ENCODE measurements at places on chromosomes 2 and 18.

DNA sequence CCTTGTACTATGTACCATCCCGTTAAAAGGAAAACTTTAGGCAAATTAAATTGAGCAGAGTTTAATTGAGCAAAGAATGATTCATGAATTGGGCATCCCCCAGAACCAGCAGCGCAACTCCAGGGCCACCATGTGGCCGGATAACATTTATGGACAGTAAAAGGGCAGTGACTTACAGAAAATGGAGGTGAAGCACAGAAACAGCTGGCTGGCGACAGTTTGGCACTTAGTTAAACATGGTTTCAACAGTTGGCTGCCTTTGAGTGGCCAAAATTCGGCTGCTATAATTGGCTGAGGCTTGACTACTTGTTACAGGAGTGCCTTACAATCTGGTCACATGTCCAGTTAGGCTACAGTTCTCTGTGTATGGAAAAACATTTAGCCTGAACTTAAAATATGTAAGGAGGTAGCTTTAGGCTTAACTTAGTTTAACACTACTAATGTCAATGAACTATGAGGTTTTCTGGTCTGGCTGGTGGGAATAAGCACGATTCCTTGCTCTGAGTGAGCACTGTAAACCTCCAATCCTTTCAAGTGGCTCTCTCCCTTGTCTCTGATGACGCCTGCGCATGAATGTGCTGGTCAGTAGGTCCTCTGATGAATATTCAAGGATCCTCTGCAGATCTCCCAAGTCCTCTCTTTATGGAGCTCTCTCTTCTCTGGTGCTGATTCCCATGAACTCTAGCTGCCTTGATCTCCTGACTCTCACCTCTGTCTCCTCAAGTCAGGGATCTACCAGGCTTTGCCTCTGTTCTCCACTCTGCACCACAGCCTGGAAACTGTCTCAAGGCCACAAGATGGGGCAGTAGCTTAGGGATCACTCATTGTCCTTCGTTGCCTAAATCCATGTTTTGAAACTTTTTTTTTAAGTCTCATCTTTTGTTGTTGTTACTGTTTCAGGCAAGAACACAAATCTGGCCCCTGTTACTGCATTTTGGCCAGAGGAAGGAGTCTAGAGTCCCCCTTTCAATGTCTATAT lies 24.4 kb upstream of the RAB31 start:
- DNase-seq = peak; percentile 80

DNA sequence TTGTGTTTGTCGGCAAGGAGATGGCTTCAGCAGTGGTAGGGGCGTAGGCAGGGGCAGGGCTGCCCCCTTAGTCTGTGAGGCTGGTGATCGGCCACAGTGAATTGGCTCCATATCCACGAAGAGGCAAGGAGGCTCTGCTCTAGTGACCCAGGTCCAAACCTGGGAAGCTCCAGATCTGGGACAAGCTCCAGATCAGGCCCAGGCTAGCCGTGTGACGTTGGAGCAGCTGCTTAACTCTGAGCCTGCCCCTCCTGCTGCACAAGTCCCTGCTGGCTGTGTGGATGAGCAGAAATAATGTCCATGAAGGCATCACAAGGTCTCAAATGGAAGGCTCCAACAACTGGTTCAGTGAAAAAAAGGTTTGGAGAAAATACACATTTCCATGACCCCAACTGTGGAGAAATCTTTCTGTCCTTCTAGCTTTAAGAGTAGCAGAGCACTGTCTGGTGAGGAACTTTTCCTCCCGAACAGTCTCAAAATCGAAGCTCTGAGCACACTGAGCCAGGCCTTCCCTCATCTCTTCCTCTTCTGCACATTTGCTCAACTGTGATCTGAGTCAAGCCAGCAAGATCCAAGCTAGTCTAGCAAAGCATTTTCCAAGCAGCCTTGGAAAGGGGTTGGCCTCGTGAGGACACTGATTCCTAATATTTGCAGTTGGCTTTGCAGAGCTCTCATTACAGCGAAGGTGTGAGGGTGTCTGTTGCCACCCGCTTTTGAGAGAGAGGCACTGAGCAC lies 67.0 kb upstream of the TCF7L1 start:
- no peak for DNase-seq

DNA sequence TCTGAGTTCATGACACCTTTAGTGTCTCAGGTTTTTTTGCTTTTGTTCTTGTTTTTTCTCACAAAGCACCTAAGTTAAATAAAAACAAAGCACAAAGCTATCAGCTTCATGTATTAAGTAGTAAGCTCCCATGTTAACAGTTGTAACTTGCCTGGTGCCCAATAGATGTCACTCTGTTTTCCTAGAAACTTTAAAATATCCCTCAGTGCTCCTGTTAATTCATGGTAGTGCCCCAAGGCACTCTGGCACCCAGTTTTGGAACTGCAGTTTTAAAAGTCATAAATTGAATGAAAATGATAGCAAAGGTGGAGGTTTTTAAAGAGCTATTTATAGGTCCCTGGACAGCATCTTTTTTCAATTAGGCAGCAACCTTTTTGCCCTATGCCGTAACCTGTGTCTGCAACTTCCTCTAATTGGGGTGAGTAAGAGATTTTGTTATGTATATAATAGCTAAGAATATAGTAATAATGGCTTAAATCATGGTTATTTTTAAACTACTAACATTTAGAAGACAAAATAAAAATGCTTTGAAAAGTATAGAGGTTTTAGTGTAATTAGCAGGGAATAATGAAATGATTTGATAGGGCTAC lies 555.0 kb upstream of the TMEFF2 start:
- DNase-seq = peak; percentile 10

GRCh38 chr2:167331636-167332232 lies 443.5 kb downstream of the XIRP2 start:
- no peak for DNase-seq

DNA sequence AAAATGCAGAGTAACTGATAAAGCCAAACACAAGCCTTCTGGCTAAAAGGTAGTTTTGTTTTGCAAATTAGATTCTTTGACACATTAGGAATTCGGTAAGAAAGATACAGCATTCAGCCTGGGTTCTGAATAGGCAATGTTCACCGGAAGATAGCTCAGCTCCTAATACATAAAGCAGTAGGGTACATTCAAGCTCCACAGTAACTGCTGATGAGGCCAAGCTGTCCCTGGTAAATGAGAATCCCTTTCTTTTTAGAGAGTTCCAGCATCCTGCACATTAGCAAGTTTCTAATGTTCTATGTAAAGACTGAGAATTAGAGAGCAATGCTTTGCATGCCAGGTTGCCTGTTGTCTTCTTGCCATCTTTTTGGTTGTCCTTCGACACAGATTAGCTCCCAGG lies 316.3 kb upstream of the SLC14A2 start:
- no peak for DNase-seq

DNA sequence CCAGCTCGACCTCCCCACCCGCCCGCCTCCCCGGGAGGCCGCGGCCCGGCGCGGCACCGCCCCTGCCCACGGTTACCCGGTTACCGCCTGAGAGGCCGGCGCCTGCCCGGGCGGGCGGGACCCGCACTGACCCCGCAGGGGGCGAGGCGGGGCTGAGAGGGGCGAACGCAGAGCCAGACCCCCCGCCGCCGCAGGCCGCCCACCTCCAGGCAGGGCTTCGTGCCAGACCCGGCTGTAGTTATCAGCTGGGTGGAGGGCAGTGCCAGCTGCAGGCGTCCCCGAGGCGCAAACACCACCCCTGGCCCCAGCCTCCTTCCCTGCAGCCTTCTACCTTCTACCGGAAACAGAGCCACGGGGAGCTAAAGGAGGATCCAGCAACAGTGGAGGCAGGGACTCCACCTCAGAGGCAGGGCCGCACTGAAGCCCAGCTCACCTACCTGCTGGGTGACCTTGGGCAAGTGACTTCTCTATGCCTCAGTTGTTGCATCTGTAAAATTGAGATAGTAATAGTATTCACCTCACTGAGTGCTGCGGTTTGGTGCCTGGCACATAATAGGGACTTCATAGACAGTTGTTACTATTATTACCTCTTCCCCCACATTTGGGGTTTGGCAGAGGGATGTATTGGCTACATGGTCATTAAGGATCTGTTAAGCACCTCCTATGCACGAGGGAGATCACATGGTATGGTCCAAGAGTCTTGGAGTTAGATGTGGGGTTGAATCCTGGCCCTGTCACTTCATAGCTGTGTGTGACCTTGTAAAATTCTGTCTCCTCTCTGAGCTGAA lies 231.6 kb upstream of the SMAD2 start:
- no peak for DNase-seq

DNA sequence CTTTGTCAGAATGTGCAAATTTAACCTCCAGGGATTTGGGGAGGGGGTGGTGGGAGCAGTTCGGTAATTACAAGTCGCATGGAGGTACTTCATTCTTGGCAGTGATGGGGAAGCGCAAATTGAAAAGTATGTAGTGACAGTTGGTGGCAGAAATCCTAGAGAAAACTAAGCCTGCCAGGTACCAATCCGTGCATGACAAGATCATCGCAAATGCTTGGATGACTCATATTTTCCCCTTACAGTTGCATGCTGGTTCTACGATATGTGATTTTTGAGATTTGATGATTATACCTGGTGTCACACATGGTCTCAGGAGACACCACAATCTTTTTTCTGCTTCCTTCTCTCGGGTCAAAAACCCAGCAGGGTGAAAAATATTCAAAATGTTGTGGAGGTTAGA lies 479.7 kb upstream of the ID2 start:
- no peak for DNase-seq

DNA sequence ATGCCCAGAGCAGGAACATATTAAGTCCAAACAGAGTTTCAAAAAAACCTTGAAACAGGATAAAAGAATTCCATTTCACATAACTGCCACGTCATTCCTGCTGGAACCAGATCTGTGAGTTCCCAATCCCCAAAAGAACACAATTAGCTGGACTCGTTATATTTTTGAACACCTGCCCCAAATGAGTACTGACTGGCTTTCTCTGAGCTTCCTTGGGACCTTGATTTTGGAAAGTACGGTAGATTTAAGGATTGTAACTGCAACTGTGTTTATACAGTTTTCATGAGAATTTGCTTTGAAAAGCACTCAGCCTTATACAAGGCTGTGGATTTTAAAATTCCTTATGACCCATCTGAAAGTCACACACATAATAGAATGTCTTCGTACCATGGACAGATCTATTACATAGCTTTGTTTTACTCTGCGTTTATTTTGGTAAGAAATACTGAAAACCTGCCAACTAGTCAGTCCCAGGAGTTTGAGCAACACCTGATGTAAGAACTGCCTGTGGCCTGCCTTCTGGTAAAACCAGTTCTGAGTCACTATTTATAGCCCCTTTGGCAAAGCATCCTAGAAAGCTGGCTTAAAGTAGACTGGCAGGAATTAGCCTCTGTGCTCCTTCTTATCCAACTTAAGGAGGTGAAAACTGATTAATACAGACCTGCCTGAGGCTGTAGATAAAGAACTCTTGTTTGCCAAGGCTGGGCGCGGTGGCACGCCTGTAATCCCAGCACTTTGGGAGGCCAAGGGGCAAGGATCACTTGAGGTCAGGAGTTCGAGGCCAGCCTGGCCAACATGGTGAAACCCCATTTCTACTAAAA lies 48.1 kb downstream of the MERTK start:
- peak; percentile 71 for DNase-seq

DNA sequence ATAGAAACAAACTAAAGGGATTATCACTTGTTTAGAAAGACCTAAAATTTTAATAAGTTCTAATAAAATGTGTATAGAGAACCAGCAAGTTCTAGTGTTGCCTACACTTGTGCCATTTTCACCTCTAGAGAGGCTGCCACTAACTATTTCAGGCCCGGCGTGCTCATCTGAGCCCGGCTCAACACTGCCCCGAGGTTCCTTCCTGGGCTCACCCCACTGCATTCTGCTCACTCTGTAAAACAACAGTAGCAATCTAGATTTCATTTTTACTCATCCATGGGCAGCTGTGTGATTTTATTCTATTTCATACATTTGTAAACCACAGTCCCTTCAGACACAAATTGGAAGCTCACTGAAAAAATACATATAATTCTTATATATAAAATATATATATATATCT lies 253.2 kb downstream of the L3MBTL4 start:
- no peak for DNase-seq

- no peak for DNase-seq
These were observed 262.6 kb downstream of the MREG start for GRCh38 chr2:215750763-215751162.

DNA sequence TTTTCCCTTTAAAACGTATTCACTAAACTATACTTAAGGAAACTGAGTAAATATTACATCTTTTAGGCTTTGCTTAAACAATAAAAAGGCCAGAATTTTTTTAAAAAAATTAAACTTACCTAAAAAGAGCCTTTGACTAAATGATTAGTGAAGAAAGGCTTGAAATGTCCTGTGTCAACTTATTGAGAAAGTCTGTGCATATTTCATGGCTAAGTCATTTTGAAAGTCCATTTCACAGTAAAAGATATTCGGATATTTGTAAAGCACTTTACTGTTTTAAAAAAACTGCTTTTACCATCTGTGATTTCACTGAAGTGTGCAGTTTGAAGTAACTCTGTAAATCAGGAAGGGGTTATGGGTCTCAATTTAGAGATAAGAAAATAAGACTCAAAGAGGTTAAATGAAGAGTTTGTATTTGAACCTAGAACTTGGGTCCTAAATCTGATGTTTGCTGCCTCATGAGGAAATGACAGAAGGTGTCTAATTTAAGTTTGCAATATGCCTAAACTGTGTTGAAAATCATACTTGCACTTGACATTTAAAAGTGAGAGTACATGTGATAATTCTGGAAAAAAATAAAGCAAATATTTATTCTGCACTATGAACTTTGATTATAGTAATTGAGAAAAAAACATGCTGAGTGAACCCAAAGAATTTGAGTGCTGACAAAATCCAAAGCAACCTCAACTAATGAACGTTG lies 50.5 kb downstream of the RAB27B start:
- no peak for DNase-seq

DNA sequence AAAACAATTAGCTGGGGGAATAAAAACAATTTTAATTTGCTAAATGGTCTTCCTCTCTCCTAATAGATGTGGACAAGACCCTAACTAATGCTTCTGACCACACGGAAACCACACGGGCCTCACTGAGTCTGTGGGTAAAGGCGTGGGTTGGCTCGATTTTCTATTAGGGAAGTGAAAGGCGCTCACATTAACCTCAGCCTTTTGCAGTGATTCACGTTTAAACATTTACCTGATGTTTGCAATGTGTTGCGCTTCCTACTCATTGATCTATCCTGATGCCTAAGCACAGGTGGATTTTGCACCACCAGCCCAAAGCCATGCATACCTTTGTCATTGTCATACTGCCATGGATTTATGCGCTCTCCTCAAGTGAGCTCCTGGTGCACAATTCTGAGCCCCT lies 35.6 kb upstream of the NRP2 start:
- no peak for DNase-seq

DNA sequence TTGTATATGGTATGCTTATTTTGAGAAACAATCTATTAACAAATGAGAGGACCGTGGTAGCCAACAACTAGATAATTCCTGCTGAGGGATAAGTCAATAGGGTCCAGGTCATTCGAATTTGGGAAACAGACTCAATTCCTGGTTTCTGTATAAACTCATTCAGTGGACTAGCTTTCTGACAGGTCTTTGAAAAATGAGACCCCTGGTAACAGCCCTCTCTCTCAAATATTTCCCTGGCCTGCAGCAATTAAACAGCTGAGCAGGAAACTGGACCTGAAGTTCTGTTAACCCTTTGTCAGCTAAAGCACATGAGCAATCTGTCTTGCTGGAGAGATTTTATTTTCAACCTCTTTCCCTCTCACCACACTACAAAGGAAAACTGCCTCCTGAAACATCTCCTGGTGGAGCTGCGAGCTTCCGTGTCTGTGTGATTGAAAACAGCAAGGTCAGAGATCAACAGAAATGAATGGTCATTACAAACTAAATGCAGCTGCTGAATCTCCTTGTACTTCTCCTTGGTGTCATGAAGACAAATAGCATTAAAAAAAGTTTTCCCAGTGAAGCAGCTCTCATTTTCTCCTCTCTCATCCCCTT lies 70.3 kb upstream of the CCDC85A start:
- no peak for DNase-seq

Measured in fibroblast of skin of scalp (primary cell).